ENCODE measurements at places on chromosomes 11 and 22. TPM values are rescaled to one million over a fixed set of nuclear protein-coding genes. Genes with fewer than 3 reads are reported as not detected.

The SMIM38 gene
- total RNA-seq = not detected

- H3K27ac ChIP-seq = no peak overlapping the region
- no peak for DNase-seq
These were observed 25.5 kb downstream of the LDLRAD3 start for GRCh38 chr11:35969089-35970042.

DNA sequence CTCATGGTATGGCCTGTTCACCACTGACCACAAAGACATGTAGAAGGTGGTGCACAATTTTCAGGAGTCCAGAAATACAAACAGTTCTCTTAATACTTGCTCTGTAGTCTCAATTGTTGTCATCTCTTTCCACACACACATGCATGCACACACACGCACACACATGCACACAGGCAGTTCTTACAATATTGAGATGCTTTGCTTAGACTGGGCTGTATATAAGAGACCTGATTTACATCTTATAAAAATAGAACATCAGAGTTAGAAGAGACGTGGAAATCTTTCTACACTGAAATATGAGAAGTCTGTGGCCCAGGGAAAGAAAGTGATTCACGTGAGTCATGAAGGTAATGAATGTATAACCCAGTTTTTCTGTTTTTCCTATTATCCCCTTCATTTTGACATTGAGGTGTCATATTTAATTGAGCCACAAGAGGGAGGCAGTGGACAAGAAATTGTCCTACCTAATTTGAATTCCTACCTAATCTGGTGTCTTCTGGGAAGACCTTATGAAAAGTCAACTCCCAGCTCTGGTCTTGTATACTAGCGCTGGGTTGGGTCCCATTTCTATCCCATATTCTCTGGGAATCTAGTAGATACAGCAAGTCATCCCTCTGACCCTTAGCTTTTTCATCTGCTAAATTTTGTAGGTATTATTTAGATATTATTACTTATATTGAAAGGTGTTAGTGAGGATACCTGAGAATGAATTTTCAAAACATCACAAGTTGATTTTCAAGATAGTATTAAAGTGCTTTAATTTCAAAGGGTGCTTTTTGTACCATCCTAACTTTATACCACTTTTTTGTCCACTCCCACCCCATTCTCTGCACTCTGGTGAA lies 14.9 kb upstream of the MS4A4A start:
- H3K36me3 ChIP-seq = peaks cover 4% of the 10 kb centered on the region
- no peak overlapping the region for H3K4me3 ChIP-seq
- no peaks in the 10 kb centered on the region for H3K4me1 ChIP-seq
- peak; percentile 68 for DNase-seq
- no peak overlapping the region for H3K27ac ChIP-seq
- no peaks in the 10 kb centered on the region for H3K27me3 ChIP-seq

DNA sequence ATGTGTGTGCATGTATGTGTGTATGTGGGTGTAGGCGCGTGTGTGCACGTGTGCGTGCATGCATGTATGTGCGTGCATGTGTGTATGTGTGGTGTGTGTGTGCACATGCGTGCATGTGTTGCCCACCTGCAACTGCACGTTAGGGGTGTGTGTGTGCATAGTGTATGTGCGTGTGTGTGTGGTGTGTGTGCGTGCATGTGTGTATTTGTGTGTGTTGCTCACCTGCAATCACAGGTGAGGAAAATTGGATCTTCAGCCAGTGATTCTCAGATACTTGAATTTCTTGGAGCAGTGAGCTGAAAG lies 54.3 kb downstream of the ST14 start:
- no peak overlapping the region for H3K4me3 ChIP-seq
- no peak overlapping the region for H3K27ac ChIP-seq
- DNase-seq = no peak
- no peaks in the 10 kb centered on the region for H3K27me3 ChIP-seq
- H3K4me1 ChIP-seq = peaks cover 10% of the 10 kb centered on the region
- no peaks in the 10 kb centered on the region for H3K36me3 ChIP-seq

Measured in GM23338 (cell line).